ENCODE measurements at places on chromosomes 1 and 21.

- no peak for DNase-seq
These were observed 45.9 kb downstream of the GPR88 start for GRCh38 chr1:100583827-100584226.

GRCh38 chr1:9529190-9529589 lies 10.1 kb upstream of the SLC25A33 start:
- DNase-seq: peak; percentile 9

DNA sequence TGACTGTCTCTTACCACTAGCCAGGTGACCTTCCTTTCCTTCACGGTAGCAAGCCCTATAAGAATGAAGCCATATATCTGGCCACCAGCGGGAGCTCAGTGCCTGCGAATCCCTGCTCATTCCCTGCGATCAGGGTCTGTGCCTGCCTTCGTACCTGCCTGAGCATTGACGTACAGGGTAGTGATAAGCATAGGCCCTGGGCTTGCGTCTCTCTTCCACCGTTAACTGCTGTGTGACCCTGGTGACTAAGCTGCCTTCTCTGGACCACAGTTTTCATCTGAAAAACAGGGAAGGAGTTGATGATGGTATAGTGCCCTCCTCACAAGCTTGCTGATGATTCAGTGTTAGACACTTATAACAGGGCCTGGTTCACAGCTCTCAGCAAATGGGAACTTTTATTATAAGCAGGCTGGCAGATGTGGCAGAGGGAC lies 4.1 kb downstream of the ZC3H12A start:
- DNase-seq: no peak

DNA sequence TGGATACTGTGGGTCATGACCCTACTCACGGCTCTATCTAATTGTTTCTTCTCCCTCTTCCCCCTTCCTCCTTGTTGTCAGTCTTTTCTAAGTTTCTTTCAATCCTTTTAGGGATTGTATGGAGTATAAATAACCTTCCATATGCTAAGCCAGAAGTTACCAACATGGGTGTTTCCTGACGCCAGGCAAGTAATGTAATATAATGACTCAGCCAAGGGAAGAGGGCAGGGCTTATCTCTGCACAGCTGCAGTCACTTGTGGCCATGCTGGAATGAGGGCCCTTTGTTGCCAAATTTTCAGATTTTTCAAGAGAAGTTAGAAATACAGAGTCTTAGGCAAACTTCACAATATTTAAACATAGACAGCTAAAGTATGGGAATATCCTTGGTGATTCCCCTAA lies 194.6 kb downstream of the ST6GALNAC3 start:
- DNase-seq: peak; percentile 79

DNA sequence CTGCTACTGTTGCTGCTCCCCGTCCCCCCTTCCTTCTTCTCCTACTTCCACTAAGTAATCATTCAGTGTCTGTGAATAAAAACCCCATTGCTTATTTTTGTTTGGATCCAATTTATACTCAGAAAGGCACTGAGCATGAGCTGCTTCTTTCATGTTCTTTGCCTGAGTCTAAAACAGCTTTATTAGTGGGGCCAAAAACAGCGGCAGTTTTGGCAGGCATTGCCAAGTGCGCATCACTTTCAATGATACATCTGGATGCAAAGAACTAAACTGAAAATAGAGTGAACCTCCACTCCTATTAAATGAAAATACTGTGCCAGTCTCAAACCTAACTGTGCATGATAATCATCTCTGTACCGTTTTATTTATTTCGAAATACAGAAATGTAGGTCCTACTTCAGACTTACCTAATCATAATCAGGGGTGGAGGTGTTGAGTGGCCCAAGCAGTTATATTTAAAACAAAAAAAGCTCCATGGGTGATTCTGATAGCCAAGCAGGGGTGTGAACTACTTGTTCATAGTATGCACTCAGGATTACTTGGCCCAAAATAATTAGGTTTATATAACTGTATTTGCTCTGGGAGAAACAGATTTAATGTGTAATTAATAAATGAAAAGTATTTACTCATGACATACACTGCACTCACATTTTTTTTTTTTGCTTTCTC lies 48.4 kb downstream of the NEK7 start:
- peak; percentile 16 for DNase-seq

- no peak for DNase-seq
These were observed 61.0 kb downstream of the OBSCN start for GRCh38 chr1:228268881-228269265.

DNA sequence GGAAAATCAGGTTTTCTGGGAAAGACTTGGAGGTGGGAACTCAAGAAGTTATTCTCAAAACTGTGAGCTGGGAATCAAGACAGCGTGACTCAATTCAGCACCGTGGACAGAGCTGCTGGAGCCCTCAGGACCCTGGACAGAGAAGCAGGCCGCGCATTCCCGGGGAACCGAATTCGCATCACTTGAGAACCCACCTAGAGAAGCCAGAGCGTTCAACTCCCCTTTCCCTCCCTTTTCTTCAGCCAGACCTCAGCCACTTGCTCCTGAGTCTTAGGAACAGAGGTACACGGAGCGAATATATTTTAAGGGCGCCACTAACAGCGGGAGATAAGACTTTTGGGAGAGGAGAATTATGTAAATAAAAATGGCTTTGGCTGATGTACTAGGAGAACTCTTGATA lies 2.0 kb upstream of the LIN28A start:
- peak; percentile 75 for DNase-seq

GRCh38 chr1:31880957-31881687 lies 57.0 kb downstream of the PTP4A2 start:
- no peak for DNase-seq

- DNase-seq: peak; percentile 18
These were observed 88.4 kb downstream of the PDE4B start for GRCh38 chr1:65881067-65881594.

DNA sequence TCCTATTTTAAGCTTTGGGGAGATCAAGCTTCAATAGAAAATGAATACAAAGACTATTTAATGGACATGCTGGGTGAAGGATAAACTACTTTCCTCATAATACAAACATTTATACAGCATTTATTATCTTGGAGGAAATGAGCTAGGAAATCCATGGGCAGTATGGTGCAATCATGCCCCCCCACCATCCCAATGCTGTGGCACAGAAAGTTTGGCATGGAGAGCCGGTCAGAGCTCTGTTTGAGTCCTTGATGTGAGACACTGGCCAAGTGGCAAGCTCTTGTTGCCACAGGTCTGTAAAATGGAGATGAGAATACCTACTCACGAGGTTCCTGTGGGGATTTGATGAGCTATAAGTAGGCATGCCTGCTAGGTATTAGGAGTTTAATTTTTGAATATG lies 120.6 kb downstream of the MAB21L3 start:
- DNase-seq: no peak

DNA sequence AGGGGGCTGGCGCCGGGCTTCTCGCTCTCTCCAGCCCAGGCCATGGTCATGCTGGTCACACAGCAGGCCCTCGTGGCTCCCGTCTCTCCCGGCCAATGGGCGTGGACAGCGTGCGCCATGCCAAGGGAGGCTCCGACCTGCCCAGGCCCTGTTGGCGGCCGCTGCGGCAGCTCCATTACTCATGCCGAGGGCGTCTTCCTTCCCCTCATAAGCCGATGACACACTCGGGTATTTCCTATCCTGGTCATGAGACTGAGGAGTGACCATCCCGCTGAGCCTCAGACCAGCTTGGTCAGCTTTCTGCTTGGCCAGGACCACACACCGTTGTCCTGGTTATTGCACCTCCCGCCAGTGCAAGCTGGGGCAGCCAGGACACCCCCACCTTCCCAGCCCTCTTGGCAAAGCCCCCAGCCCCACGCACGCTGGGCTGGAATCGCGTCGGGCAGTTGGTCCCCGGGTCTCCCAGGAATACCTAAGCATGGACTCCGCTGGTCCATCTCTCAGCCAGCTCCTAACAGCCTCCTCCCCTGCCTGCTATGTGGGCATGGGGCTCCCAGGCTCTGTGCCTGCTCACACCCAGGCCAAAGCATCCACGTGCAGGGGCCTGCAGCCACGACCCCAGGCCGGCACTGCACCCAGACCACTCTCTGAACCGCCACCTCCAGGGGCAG lies 49.8 kb downstream of the ARHGEF16 start:
- peak; percentile 48 for DNase-seq

- DNase-seq: no peak
These were observed 32.6 kb upstream of the BTG2 start for GRCh38 chr1:203272633-203273205.

DNA sequence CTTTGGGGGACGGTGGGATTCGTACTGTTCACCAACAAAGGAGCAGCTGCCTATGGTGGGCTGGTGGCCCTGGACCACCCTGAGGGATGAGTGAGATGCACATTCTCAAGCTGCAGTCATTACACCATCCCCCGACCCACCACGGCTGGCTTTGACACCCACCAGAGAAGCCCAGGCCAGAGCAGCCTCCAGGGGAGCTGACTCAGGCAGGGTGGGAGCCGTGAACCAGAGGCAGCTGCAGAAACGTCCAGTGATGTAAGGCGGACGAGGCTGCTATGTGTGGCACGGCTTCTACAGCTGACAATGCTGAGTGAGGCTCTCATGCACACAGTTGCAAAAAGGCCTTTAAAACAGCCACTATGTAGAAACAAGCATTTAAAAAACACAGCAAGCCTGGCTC lies 40.1 kb downstream of the CHAF1B start:
- peak; percentile 45 for DNase-seq

GRCh38 chr1:222071387-222071786 lies 329.5 kb upstream of the DUSP10 start:
- DNase-seq: no peak

DNA sequence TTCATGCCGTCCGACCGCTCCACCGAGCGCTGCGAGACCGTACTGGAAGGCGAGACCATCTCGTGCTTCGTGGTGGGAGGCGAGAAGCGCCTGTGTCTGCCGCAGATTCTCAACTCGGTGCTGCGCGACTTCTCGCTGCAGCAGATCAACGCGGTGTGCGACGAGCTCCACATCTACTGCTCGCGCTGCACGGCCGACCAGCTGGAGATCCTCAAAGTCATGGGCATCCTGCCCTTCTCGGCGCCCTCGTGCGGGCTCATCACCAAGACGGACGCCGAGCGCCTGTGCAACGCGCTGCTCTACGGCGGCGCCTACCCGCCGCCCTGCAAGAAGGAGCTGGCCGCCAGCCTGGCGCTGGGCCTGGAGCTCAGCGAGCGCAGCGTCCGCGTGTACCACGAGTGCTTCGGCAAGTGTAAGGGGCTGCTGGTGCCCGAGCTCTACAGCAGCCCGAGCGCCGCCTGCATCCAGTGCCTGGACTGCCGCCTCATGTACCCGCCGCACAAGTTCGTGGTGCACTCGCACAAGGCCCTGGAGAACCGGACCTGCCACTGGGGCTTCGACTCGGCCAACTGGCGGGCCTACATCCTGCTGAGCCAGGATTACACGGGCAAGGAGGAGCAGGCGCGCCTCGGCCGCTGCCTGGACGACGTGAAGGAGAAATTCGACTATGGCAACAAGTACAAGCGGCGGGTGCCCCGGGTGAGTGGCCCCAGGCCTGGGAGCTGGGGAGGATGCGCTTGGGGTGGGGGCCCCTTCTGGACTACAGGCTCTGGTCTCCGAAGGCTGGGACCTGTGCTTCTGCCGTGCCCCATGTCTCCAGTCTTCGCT lies 1.1 kb downstream of the SKI start:
- peak; percentile 53 for DNase-seq

DNA sequence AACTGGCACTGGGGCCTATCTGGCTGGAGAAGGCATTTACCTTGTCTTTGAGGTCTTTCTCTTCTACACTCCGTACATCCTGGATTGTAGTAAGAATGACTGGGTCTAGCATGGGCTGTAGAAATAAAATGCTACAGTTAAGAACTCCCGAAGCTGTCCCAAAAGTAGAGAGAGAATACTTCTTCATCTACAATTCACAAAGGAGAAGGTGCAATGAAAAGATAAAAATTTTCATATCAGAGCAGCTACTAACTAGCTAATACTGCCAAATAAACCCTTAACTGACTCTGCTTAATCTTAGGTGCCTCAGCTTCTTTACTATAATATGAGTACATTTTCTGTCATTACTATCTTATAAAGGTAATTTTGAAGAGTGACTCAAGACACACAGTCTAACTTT lies 55.6 kb downstream of the USP24 start:
- no peak for DNase-seq

GRCh38 chr1:31866450-31867032 lies 50.7 kb upstream of the SPOCD1 start:
- DNase-seq: no peak

DNA sequence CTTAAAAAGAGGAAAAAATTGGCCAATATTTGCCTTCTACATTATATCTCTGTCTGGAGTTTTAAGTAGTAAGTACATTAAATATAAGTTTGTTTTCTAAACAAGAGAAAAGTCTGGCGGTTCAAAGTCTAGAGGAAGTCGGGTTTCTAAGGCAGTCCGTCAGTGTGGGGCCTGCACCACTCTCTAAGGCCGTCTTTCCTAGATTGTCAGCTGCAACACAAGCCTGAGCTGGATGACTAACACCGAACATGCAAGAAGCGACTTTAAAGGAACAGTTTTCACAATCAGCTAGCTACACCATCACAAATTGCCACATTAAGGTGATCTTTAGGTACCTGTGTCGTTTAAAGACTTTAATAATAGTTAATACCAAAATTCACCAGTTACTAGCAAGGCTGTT lies 19.6 kb downstream of the CCSAP start:
- DNase-seq: no peak

DNA sequence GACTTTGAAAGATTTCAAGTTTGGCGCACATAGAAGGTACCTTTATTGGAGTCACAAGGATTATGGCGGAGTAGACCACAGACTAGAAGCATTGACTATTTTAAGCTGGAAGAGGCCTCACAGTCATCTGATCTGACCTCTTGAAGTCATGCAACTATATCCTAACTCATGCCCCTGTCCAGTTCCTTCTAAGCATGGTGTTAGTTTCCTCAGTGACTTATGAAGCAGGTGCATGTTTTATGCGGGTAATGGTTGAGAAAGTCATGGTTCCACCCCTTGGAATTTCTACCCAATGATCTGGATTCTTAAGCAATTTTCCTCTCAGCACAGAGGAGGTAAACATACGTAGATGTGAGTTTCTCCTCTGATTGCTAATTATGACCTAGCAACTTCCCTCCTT lies 11.7 kb downstream of the OLFML3 start:
- DNase-seq: no peak

- DNase-seq: peak; percentile 73
These were observed 353.5 kb downstream of the ST6GALNAC3 start for GRCh38 chr1:76428028-76428427.

- peak; percentile 92 for DNase-seq
These were observed 2.1 kb downstream of the ARHGEF2 start for GRCh38 chr1:155976062-155976912.

DNA sequence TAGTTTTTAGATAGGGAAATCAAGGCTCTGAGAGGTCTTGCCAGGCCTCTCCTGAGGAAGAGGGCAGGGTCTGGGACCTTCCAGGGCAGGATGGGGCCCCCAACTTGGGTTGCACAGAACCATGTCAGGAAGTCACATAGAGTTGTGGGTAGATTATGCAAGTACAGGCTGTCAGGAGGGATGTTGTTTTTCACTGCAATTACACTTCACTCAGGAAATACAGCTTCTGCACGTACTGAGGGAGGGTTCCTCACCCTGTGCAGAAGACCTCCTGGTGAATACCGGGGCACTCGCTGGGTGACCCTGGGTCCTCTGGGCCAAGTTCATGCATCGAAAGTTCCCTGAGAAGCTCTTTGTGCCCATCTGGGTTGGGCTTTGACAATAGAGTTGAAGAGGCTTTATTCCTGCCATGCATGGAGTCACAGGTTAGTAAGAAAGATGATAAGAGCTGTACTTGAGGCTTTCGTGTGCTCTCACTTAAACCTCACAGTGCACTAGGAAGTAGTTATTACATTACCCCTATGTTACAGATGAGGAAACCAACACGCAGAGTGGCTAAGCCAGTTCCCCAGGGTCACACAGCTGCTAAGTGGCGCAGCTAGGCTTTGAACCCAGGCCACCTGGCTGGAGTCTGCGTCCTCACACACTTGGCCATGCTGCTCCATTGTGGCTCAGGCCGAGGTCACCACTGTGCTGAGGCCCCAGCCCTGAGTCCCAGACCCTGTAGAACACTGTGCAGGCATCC lies 16.2 kb upstream of the TNFRSF1B start:
- DNase-seq: no peak
